ENCODE measurements at places on chromosomes 7 and 10. TPM values are rescaled to one million over a fixed set of nuclear protein-coding genes. Genes with fewer than 3 reads are reported as not detected.

The C10orf67 gene
- 0.76 TPM for polyA plus RNA-seq

The GARIN1A gene
- polyA plus RNA-seq = 0.42 TPM

DNA sequence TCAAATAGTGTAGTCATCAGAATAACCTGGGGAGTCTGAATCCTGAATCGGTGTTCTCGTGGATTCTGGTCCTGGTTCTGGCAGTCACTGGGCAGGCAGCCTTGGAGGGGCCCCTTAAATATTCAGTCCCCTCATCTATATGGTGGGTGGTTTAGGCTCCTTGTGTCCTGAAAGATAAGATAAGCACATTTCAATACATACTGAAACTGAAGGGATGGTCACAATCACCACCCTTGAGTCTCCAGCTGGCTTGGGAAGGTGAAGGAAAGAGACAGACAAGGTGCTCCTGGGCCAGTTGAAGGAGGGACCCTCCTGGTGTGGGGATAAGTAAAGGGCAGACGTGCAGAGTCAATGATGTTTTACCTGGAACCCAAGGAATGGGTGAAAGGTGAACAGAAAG, 146.7 kb downstream of the CXCL12 start:
- peaks cover 5% of the 10 kb centered on the region for H3K4me1 ChIP-seq
- no peak overlapping the region for H3K4me3 ChIP-seq
- no peak overlapping the region for H3K27ac ChIP-seq
- DNase-seq = no peak
- no peaks in the 10 kb centered on the region for H3K27me3 ChIP-seq

- no peak for DNase-seq
- no peak overlapping the region for H3K4me3 ChIP-seq
- no peaks in the 10 kb centered on the region for H3K36me3 ChIP-seq
Observed at GRCh38 chr10:13351340-13351915, 3.3 kb upstream of the SEPHS1 start.

DNA sequence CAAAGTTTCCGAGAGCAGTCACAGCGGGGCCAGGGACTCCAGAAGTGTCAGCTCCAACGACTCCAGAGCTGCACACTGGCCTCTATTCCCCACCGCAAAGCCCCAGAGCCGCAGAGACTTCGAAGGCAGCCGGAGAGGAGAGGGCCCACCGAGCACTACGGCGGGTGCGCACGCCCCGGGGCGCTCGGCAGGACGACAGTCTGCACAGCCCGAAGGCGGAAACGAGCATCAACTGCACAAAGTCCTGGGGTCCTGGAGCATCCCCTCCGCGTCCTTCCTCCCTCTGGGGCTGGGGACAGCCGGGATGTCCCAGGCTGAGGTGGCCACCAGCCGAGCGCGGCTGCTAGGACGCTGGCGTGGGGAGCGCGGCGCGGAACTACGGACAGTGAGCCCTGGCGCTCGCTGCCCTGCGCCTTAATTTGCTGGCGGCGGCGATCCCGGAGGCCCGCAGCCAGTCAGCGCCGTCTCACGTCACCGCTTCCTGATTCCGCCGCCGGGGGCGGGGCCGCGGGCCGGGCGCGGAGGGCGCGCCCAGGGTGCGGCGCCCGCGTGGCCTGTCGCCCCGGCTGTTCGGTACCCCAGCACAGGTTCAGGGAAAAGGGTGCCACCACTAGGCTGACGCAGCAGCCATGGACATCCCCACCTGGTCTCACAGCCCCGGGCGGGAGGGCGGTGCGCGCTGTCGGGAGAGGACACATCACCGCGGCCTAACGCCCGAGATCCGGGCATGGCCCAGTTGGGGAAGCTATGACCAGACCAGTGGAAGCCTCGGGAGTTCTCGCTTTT, at the start of gene TBX20:
TBX20 (minus strand) TSS at position 391 of the 786 bp plus-strand sequence. CDS start 480 bp downstream, outside the sequence.
- peak within 1 kb of the TSS; percentile 54 for H3K4me3 ChIP-seq
- peaks cover 90% of the 10 kb centered on the region for H3K27me3 ChIP-seq
- peak; percentile 47 for DNase-seq
- no peak within 1 kb of the TSS for H3K27ac ChIP-seq
- no peaks in the 10 kb centered on the region for H3K36me3 ChIP-seq

DNA sequence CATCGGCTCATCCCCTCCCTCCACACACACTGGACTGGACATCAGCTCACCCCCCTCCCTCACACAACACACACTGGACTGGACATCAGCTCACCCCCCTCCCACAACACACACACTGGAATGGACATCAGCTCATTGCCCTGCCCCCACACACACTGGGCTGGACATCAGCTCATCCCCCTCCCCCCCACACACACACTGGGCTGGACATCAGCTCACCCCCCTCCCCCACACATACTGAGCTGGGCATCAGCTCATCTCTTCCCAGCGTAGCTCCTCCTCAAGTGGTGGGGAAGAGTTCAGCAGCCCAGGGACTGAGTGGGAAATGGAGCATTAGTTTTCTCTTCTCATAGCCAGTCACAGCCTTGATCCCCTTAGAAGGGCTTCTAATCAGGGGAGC, 58.1 kb upstream of the WDR11 start:
- no peak overlapping the region for H3K4me3 ChIP-seq
- H3K36me3 ChIP-seq = no peaks in the 10 kb centered on the region
- no peak overlapping the region for H3K27ac ChIP-seq
- H3K27me3 ChIP-seq = no peaks in the 10 kb centered on the region
- DNase-seq = no peak
- no peaks in the 10 kb centered on the region for H3K4me1 ChIP-seq

- H3K27me3 ChIP-seq = no peaks in the 10 kb centered on the region
- H3K27ac ChIP-seq = no peak overlapping the region
Observed at GRCh38 chr10:66265398-66265797, 660.4 kb upstream of the LRRTM3 start.

The HOXA2 gene
- not detected for polyA plus RNA-seq

DNA sequence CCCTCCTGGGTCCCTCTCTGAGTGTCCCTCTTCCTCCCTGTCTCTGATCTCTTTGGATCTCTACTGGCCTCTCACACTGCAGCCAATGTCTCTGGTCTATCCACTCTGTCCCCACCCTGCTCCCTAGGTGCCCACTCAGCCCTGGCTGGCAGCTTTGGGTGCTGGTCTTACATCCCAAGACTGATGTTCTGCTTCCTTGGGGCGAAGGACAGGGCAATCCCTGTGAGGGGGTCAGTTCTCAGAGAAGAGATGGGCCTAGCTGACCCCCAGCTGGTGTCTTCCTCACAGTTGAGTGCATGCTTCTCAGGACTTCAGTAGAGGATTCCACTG, 51.7 kb upstream of the CAMK2B start:
- H3K4me3 ChIP-seq = no peak overlapping the region
- no peaks in the 10 kb centered on the region for H3K36me3 ChIP-seq
- H3K27me3 ChIP-seq = no peaks in the 10 kb centered on the region
- no peak overlapping the region for H3K27ac ChIP-seq
- H3K4me1 ChIP-seq = peaks cover 57% of the 10 kb centered on the region
- DNase-seq = no peak

GRCh38 chr10:85665681-85666080, 700.9 kb downstream of the GRID1 start:
- H3K36me3 ChIP-seq = no peaks in the 10 kb centered on the region
- no peaks in the 10 kb centered on the region for H3K4me1 ChIP-seq
- no peak for DNase-seq

- no peak overlapping the region for H3K4me3 ChIP-seq
- H3K36me3 ChIP-seq = no peaks in the 10 kb centered on the region
- H3K27ac ChIP-seq = no peak overlapping the region
- 0 out of 2 replicates have a peak, but pooled peaks cover 2% of the 10 kb centered on the region for H3K27me3 ChIP-seq
- peaks cover 7% of the 10 kb centered on the region for H3K4me1 ChIP-seq
Observed at GRCh38 chr10:62778125-62778524, 26.4 kb upstream of the ADO start.

DNA sequence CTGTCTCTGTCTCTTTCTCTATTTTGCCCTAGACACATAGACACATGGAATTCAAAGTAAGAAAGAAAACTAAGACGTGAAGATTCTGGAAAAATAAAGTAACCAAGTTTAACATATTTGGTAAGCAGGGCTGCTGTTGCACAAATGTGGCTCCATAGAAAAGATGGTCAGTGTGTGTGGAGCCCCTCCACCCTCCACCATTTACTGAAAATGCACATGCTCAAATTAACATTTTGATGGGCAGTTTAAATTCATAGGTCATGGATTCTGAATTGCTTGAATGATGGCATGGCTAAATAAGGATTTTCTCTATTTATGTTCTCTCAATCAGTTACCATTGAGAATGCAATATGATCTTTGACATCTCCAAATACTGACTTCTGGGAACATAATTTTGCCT, 165.5 kb upstream of the CHRM2 start:
- no peaks in the 10 kb centered on the region for H3K27me3 ChIP-seq
- no peak for DNase-seq
- no peaks in the 10 kb centered on the region for H3K36me3 ChIP-seq
- H3K27ac ChIP-seq = no peak overlapping the region

DNA sequence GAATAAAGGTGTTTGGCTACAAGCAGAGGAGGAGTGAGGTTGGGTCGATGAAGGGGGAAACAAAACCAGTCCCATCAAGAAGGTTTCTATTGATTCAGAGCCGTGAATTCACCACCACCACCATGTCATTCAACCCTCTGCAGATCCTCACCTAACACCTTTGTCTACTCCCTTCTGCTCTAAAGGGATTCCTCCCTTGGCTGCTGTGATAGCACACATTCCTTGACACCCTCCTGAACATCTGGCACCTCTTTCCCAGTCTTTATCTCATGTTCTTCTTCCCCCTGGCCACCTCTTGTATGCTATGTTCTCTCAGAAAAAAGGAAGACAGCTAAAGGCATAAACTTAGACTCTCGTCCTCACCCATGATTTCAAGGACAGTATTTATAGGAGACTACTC, 318.0 kb downstream of the GPAM start:
- peaks cover 18% of the 10 kb centered on the region for H3K27me3 ChIP-seq
- H3K36me3 ChIP-seq = no peaks in the 10 kb centered on the region
- no peak overlapping the region for H3K27ac ChIP-seq
- no peaks in the 10 kb centered on the region for H3K4me1 ChIP-seq
- no peak for DNase-seq
- no peak overlapping the region for H3K4me3 ChIP-seq

The PLEKHA8 gene
- polyA plus RNA-seq = 4.5 TPM
